ENCODE measurements at places on chromosomes 3 and 15. TPM values are rescaled to one million over a fixed set of nuclear protein-coding genes. Genes with fewer than 3 reads are reported as not detected.

Gene DUOXA2
- not detected for total RNA-seq

Gene CHRFAM7A
- not detected for total RNA-seq

Gene GABRB3
- total RNA-seq = not detected

Gene BOC
- total RNA-seq = not detected

Gene CLRN1
- total RNA-seq = not detected
